AG20443 (cell line): ENCODE measurements at places on chromosomes 6 and 20.
A peak's percentile ranks its signal among the peaks of the same experiment; 100 is the strongest.

GRCh38 chr6:4888841-4889240 lies 112.6 kb downstream of the CDYL start:
- no peak for DNase-seq

- no peak for DNase-seq
Observed at GRCh38 chr20:48489656-48490055, 338.1 kb downstream of the PREX1 start.

DNA sequence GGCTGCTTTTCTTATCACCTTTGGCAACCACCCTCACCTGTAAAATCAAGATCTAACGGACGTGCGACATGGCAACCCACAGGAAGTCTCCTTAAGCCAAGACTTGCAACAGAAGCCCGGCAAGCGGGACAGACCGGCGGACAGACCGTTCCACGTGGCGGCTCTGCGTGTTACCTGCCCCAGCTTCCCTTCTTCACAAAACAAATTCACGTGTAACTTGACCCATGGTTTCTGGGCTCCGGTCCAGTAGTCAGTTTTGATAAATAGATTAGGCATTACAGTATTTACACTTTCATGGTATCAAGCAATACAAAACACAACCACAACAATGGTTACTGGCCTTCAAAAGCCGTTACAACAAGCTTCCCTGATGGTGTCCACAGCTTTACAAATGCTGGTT lies 133.8 kb downstream of the PRND start:
- DNase-seq = no peak

DNA sequence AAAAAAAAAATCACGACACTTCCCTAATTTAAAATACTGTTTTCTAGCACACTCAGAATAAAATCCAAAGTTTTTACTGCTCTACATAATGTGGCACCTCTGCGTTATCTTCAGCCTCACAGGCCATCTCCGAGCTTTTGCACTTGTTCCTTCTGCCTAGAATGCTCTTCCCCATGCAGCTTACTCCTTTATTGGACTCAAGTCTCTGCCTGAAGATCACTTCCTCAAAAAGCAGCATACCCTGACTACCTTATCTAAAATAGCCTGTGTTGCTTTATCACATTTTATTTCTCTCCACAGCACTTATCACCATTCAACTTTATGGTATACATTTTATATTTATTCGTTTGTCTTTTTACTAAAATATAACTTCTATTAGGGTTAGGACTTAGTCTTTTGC lies 2.3 kb downstream of the ZNF322 start:
- no peak for DNase-seq

DNA sequence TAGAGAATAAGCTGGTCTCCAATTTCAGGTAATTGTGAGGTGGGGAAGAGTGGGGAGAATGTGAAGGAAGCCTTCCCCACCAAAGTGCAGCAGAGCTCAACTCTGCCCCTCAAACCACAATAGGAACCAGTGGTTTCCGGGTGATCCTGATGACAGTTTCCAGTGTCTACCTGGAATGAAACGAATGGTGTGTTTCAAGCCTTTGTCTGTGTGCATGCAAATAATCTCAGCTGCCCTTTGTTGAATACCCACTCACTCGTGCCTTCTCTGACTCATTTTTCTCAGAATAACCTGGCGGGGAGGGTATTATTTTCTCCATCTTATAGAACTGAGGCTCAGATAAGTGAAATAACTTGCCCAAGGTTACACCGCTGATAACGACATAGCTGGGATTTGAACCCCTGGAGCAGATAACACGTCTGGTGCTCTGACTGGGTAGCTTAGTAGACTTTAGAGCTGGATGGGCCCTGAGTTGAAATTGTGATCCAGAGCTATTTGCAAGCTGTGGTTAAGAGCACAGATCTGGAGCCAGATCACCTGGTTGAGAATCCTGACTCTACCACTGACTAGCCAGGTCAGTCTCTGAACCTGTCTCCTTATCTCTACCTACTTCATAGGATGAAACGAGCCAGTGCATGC lies 85.1 kb downstream of the EYA2 start:
- DNase-seq = no peak

- DNase-seq = no peak
Observed at GRCh38 chr6:125932451-125932795, 24.1 kb upstream of the HINT3 start.

DNA sequence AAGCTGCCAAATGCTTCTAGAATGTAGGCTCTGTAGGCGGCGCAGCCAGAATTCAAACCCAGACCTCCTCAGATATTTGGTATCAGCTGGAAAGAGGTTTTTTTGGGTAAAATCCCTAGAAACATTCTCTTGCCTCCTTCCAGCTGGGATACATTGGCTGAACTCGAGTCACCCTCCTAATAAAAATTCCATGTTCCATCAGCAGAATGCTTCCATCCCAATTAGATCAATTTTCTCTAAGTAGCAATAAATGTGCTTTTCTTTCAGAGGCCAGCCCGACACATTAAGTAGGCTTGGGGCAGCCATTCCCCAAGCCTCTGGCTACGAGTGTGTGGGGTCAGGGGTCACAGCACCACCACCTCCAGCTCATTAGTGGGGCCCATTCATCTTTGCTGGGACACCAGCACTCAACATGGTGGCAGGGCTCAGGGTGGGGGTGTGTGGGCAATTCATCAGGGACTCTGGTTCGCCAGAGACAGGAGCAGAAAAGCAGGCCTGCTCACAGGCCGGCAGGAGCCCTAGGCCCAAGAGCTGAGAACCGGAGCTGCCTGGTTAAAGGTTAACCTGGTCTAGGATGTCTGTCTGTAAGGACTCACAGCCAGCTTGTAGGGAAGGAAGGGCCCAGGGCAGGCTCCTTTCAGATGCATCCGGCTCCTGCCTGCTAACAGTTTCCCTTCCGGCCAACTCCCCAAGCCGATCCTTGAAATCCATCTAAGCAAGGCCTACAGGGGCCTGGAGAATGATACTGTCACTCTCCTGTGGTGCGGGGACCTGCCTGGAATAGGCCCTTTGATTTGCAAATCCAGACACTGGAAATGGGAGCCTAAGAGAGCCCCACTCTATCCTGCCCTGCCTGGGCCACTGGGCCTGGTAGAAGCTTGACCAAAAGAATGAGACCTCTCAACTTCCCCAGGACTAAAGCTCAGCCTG lies 159.1 kb upstream of the TOP1 start:
- DNase-seq = no peak

DNA sequence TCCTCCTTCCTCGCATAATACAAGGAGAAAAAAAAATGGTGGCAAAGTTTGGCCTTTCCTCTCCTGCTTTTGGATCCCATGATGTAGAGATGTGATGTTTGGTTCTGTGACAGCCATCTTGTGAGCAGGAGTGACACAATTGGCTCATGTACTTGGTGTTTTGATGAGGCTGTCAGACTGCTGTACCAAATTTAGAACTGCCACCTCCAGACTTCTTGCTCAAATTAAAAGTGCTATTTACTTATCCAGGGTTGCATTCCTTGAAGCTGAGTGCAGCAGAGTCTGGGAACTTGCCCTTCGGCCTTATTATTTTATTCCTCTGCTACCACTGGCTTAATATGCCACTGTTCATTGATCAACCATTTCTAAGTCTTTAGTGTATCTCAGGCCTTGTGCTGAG lies 21.9 kb downstream of the BCAS1 start:
- peak; percentile 48 for DNase-seq

DNA sequence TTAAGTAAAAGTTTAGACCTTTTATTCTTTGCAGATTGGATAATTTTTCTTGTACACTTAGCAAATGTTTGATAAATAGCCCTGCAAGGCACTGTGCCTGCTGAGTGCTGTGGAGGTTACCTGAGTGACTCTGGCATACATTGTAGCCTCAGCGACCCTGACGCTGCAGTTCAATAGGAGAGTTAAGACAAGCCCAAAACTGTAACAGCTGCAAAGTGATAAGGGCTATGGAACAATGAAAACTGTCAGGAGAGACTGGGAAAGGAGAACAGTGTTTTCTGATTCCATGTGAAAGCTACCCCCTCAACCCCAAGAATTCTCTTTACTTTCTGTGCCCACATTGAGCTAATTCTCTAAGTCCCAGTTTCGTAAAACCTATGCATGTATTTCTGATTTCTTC lies 22.2 kb downstream of the HIVEP1 start:
- no peak for DNase-seq

DNA sequence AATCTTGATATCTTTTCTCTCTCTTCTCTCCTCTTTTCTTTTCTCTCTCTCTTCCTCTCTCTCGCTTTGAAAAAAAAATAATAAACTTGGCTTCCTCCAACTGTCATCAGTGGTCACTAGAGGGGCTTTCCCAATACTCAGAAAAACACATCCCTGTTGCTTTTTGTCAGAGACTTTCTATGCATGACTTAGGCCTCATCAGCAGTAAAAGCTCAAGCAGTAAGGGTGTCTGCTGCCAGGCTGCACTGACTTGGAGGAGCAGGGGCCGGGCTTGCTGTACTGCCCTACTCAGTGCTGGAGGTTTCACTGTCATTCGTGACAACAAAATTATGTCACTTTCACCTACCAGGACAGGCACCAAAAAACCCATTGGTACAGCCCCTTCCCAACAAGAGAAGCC lies 272.0 kb downstream of the ADGB start:
- no peak for DNase-seq

- DNase-seq = no peak
Observed at GRCh38 chr6:87858440-87858839, 156.4 kb upstream of the AKIRIN2 start.

GRCh38 chr6:4010689-4011090 lies 68.2 kb downstream of the FAM217A start:
- DNase-seq = no peak

DNA sequence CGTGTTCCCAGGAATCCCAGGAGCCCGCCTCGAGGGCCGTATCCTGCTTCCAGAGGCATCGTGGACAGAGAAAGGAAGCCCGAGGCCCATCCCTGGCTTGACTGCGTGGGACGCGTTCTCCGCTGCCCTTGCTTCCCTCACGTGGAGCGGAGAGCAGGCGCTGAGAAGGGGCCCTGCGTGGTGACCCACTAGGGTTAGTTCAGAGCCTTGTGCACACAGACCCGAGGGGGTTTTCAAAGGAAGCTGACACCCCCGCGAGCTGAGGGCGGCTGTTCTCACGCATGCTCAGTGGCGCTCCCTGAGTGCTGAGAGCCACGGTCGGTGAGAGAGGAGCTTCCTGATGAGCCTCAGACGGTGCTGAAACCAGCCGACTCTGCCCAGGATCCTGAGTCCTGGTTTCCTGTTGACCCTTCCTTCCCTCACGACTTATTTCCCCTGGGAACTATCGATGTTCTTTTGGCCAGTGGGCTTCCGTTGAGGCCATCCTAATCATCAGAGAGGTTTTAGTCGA lies 28.9 kb upstream of the CCR6 start:
- no peak for DNase-seq

DNA sequence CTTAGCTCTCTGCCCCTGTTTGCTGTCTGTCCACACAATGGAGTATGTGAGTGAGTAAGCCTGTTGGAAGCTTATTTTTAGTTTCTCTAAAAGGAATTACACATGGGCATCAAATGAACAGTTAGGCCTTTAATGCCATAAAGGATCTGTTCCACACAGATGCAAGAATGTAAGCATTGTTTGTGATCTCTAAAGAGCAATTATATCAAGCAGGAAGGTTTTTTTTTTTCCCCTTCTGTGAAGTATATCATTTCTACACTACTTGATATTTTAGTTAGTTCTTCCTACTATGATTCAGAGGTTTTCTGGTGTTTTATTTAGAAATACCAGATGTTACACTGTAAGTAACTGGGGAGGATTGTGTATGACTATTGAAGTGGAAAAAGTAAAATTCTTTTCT lies 627.5 kb downstream of the COL12A1 start:
- peak; percentile 62 for DNase-seq

DNA sequence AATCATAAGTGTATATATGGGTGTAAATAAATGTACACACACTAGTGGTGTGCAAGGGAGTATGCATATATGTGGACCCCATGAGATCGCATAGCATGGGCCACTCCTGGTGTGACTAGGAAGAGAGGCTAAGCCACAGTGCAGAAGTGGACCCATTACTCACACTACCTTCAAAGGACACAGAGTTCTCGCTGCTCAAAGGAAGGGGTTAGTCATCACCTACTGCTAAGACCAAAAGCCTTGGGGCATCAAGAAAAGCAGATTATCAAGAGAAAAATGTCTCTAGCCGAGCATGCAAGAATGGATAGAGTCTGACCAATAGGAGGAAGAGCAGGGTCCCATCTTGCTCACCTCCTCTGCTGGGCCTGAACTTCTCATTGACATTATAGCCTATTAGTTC lies 195.5 kb downstream of the MAFB start:
- DNase-seq = no peak

DNA sequence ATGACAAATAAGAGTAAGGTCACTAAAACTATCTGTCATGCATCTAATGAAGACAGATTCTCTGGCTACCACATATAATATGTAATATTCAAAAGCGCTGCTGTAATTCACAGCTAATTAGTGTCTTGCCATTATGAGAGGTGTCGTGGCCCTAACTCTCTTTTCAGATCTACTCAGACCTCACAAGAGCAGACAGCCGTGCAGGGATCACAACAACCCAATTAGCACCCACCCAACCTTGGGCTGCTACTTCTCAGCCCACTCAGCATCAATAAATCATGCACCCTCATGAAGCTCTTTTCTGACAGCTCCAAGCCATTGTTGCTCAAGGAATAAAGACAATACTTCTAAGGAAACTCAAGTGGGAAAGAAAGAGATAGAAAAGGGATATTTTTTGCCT lies 61.5 kb downstream of the FRK start:
- DNase-seq = no peak

DNA sequence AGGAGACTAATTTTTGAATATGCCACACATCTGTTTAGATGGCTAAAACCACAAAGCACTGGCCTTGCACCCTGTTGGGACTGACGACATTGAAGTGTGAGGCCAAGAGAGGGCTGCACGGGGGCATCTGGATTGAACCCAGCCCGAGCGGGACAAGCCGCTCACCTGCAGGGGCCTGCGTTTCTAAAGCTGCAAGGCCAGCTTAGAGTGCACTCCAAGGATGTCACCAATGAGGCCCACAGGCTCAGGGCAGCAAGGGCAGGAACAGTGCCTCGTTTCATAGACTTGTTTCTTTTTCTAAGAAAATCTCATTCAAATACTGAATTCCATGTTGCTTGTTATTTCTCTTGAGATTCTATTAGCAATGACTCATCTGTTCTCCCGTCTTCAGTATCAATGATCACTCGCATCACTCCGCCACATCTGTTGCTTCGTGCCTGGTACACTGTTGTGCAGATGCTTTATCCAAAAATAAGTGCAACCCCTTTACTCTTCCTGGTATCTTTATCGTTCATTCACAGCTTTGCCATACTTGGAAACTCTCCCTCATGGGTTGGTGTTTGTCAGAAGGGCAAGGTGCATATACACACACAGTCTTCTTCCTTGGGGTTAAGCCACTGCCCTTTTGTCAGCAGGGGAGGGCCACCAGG lies 120.1 kb downstream of the IRF4 start:
- DNase-seq = no peak
